ENCODE measurements at places on chromosomes 11 and 22.

DNA sequence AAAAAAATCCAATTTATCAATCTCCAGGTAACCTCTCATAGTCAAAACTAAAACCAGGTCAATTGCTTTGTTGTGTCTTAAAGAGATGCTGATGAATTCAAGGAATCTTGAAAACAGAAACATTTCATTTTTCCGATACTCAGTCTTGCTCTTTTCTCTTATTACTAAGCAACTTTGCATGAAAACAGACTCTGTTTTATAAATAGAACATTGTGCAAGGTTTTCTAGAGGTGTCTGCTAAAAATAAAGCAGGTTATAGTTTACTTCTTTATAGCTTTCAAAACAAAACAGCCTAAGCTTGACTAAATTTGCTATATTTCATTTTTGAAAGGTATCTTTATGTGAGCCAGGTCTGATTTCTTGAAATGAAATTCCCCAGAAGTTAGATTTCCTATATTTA, 109.3 kb downstream of the ARL14EP start:
- no peak for DNase-seq

DNA sequence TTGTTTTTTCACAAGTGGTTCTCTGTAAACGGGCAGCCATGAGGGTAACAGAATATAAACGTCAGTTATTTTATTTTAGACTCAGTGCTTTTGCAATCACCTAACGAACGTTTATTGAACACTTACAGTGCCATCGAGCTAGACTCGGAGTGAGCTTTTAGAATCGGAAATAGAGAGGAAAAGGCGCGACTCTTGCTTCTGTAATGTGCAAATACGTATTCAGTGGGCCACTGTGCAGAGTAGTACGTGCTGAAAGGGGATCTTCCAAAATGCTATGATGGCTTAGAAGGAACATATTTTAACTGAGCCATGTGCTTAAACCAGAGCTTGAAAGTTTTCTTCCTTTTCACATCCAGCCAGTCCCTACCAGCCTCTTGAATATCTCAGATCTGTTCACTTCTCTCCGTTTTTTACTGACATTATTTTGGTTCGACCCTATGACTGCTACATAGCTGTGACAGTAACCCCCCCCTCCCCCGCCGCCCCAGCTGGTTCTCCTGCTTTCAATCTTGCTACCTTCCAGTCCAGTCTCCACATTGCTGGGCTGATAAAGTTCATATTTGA, 468 bp downstream of the DDIAS start:
- DNase-seq = no peak

DNA sequence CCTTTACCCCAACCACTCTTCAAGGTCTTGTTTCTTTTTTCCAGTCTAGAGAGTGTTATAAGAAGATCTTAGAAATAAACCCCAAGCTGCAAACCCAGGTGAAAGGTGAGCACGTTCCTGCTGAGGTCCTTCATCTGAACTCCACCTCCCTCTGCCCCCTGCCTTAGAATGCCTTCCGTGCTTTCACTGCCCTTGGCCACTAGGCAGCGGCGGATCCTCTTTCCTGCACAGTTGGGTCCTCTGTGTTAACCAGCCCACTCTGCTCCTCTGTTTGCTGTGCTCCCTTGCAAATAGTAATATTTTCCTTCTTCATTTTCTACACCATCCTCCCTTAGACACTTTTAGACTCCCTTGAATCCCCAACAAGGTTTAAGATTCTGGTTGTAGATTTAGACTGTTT, 24.3 kb downstream of the TTC12 start:
- no peak for DNase-seq

DNA sequence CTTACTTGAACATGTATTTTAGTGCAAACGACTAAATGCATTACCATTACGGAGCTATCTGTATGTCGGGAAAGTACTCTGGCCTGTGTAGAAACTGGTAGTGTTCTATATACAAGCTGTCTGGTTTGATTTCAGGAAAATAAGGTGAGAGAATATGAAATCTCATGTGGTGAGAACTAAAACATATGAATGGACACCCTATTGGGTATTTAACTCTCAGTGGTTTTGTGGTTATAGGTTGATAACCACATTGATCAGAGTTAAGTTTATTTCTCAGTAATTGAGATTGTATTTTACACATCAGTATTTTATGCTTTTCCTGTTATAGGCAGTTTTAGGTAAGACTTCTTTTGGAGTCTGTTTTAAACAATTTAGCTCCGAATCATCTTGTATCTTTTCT, 10.4 kb downstream of the ANO5 start:
- DNase-seq = no peak

DNA sequence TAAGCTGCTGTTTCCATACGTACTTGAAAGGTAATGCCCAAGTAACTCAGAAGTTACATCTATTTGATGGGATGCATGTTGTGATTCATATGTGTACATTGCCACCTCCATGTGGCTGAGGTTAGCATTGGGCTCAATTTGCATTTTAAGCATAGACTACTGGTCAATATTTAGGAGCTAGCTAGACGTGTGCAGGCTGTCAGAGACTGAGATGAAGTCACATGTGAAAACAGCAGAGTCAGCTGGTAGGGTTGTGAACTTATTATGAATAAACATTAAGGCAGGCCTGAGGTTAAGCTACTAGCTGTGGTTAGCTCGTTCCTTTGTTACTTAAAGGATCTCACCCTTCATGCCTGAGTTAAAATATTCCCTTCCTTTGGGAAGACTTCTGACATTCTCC, 114.5 kb upstream of the MTNR1B start:
- DNase-seq = no peak

DNA sequence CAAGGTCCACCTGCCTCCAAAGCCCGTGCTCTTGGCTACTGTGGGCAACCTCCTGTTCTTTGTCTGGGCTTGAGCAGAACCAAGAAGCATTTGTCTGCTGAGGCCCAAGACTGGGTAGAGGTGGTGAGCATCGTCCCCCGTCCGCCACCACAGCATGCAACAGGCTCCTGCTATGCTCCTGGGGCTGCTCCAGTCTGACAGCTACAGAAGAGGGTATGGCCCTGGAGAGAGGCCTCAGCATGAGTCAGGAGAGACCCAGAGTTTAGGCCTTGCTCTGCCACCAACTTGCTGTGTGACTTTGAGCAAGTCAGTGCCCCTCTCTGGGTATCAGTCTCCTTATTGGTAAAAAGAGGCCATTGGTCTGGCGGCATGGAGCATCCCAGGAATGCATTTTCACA, 91.2 kb downstream of the TP53I11 start:
- DNase-seq = no peak

GRCh38 chr11:46916286-46917108, 1.9 kb downstream of the LRP4 start:
- DNase-seq = no peak

- DNase-seq = no peak
Observed at GRCh38 chr11:2704896-2705606, 5.3 kb upstream of the KCNQ1OT1 start.

DNA sequence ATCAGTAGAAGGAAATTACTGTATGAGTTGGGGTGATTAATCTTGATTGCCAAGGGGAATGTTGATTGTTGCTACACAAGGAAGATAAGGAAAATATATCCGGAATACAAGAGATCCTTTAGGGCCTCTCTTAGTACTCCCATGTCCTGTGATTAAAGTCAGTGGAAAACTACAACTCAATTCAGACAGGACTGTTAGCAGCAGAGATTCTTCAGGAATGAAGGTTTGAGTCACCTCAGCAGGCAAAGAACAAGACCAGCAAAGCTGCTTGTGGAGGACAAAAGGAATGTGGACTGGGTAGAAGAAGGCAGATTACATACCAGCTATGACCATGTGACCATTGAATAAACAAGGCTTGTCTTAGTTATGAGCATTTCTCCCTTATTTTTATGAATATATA, 478.2 kb downstream of the BUD13 start:
- no peak for DNase-seq

DNA sequence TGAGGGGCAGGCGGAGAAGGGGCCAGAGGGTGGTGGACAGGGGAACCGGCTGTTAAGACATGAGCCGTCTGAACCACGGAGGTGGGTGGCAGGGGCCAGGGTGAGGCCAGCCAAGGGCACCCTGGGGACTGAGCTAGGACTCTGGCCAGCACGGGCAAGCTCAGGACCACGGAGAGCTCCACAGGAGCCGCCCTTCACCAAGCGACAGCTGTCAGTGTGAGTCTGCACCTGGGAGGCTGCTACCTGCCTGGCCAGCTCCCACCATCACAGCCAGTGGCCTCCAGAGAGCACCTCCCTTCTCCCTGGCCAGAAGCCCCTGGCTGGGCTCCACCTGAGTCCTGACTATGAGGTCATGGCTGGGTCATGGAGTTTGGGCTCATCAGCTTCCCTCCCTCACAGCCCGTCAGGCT, 21.6 kb downstream of the MGAT3 start:
- no peak for DNase-seq

DNA sequence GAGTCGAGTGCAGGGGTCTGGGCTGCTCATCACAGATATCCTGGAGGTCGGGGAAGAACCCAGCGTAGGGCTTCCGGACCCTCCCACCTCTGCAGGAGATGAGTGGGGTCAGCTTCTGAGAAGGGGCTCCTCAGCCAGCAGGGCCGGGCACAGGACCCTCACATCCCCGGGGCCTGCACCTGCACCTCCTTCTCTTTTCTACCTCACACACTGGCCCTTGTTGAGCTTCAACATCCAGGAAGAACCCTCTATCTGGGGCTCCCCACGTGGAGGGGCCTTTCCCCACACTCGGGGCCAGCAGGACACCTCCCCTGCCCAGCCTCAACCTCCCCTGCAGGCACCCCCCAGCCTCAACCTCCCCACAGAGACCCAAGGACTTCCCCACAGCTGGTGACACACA, 299.4 kb downstream of the CTTN start:
- DNase-seq = no peak

DNA sequence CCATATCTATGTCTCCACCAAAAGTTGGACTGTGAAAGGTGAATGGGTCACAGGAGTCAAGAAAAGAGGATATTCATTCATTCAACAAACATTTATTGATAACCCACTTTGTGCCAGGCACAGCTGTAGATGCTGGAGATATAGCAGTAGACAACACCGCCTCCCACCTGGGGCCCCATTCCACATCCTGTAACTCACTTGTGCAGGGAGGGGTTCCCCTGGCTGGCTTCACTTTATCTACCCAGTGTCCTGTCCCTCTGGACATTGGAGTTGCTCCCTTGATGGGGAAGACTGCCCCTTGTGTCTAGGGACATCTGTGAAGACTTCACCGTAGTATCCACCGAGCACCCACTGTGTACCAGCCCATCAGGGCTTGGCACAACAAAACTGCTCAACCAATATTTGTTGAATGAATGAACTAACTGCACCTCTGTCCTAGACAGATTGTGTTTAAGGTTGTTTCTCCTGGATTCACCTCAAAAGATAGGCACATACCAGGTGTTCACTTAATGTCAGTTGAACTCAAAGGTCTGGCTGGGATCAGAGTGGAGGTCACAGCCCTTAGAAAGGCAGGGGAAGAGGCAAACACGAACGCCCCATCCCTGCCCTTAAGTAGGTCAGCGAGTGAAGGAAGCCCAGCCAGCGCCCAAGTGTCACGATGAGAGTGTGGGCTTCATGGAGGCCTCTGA, 1.4 kb upstream of the OVOL1 start:
- DNase-seq = no peak

All from sciatic nerve (tissue), 2 donors.